NCI-H1048 (cell line): ENCODE measurements at places on chromosomes 16 and 17.

- DNase-seq, result no peak
Measured at GRCh38 chr16:28311913-28312312, 19.6 kb downstream of the SBK1 start.

DNA sequence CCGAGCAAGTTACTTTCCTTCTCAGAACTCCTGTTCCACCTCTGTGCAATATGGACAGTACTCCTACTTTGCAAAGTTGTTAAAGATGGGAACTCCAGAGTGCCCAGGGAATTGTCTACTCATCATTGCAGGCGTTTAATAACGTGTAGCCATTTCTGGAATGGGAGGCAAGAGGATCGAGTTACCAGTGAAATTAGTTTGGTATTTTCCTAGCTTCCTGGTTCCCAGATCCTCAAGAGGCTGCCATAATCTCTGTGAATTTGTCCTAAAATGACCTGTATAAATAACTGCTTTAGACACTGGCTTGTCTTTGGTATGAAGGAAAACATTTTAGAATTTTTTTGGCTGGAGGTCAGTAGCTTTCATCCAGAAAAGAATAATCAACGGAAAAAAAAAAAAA lies 27.7 kb downstream of the WWOX start:
- no peak for DNase-seq

DNA sequence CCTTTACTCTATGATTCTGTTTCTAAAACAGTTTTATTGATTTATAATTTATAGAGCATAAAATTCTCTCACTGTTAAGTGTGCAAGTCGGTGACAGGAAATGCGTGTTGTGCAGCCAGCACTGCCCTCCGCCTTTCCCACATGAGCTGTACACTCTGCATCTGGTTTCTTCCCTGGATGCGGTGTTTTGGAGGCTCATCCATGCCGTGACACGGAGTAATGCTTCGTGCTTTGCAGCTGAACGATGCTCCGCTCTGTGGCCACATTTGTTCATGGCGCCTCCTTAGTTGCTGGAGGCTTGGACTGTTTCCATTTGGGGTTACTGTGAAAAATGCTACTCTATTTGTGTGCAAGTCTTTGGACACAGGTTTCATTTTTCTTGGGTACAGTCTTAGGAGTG lies 7.2 kb upstream of the IGFALS start:
- DNase-seq, result no peak

DNA sequence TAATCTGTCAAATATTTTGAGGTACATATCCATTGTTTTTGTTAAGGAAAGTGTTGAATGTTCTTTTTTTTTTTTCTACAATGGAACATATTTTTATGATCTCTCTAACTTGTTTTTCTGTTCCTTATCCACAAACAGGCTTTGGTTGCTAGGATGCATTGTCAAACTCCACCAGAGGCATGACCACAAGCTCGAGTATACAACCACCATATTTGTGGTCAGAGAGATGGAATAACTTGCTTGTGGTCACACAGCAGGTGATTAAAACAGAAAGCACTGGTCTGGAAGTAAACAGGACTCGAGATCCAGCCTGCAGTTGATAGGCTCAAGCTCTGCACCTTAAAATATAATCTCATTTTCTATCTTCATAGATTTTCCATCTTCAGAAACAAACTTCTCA lies 105.8 kb upstream of the ADAMTS18 start:
- DNase-seq, result no peak

- no peak for DNase-seq
Measured at GRCh38 chr17:28612936-28613872, 781 bp downstream of the RSKR start.

- DNase-seq, result no peak
Measured at GRCh38 chr17:47802341-47803022, 19.1 kb downstream of the OSBPL7 start.

- DNase-seq, result no peak
Measured at GRCh38 chr16:11689031-11689840, 21.0 kb downstream of the SNN start.

DNA sequence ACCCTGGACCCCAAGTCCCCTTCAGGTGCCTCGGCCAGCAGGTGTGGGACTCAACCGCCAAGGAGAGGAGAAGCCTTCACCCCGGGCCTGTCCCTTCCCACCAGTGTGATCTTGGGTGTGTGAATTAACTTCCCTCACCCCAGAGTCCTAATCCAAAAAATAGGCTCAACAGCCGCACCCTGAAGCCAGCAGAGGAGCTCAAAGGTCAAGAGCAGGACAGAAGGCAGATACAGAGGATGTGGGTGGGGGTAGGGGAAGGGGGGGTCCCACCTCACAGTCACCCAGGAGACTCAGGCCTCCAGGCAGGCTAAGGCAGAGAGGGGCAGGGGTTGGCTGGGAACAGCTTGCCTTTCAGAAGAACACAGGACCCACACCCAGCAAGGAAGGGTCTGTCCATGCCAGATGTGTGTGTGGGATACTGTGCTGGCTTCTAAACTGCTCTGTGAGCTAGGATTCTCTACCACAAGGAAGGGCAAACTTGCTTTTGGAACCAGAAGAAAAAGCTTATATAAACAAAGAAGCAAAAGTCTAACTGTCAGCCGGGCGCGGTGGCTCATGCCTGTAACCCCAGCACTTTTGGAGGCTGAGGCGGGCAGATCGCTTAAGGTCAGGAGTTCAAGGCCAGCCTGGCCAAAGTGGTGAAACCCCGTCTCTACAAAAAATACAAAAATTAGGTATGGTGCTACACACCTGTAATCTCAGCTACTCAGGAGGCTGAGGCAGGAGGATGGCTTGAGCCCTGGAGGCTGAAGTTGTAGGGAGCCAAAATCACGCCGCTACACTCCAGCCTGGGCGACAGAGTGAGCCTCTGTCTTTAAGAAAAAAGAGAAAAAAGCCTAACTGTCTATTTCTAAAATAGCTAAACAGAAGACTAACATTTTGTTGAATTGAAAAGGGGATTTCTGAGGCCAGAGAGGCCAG lies 4.6 kb downstream of the PIEZO1 start:
- no peak for DNase-seq

- no peak for DNase-seq
Measured at GRCh38 chr17:39745335-39746144, 7.8 kb downstream of the GRB7 start.

- DNase-seq, result no peak
Measured at GRCh38 chr16:27498916-27499658, 50.6 kb downstream of the GTF3C1 start.

- DNase-seq, result no peak
Measured at GRCh38 chr17:67686241-67686640, 31.5 kb upstream of the NOL11 start.

DNA sequence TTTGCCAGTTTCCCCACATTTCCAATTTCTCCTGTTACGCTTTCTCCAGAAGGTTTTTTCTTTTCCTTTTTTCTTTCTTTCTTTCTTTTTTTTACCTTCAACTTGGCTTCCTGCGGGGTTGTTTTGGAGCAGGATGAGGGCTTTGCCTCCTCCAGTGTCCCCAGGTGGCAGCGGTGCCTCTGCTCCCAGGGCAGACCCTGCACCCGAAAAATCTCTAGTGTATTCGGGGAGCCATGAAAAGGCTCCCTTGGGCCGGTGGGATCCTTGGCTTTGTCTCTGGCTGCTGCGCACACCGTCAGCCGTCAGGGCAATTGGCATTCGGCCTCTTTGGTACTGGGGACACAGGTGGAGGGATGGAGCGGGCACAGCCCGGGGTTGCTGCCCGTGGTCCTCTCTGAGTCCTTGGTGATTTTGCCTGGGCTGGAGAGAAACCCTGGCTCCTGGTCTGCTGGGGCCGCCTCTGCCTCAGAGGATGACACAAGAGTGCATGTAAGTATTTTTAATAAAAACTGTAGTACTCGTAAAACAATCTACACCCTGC lies 846 bp downstream of the ITGB3 start:
- no peak for DNase-seq

GRCh38 chr17:21149621-21150020 lies 22.9 kb downstream of the DHRS7B start:
- no peak for DNase-seq

GRCh38 chr17:7211491-7212273 lies 8.0 kb downstream of the DLG4 start:
- no peak for DNase-seq

GRCh38 chr17:45855691-45856336 lies 11.1 kb downstream of the SPPL2C start:
- no peak for DNase-seq

DNA sequence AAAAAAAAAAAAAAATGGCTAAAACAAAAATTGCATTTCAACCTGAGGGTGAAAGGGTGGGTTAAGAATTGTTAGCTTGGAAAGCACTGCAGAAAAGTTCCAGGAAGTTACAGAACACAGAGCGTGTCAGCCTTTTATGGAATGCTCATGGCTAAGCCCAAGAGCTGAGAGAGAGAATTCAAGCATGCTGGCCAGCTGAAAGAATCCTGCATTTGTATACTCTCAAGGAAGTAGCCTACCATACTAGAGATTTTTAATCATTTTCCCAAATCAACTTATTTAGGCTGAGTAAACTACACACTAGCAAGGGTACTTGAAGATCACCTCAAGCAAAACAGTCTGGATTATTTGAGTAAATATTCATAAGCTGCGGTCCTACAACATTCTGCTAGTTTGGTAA lies 153.9 kb downstream of the KCNJ2 start:
- DNase-seq, result no peak

DNA sequence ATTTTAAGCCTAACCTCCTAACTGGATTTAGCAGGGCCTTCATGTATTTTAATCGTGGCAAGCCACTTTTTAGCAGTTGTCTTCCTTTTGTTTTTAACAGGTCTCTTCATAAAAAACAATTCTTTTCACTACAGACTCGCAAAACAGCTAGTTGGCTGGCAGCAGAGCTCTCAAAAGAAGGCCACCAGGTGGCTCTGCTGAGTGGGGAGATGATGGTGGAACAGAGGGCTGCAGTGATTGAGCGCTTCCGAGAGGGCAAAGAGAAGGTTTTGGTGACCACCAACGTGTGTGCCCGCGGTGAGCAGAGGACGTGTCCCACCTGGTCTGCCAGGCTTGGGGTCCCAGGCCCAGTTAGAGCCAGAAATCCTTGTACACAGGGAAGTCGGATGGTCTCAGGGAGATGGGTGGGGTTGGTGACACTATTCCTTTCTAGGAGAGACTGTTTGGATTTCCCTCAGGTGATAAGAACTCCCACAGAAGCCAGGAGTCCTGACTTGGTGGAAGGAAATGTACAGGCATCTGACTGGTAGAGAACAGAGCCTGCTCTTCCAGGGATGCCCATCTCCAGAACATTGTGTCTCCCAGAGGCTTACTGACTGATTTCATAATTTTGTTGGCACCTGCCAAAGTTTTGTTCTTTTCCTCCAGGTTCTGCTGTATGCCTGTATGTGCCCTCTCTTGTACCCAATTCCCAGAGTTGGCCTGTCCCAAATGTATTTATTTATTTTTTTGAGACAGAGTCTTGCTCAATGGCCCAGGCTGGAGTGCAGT lies 14.9 kb upstream of the DDX19A start:
- no peak for DNase-seq

DNA sequence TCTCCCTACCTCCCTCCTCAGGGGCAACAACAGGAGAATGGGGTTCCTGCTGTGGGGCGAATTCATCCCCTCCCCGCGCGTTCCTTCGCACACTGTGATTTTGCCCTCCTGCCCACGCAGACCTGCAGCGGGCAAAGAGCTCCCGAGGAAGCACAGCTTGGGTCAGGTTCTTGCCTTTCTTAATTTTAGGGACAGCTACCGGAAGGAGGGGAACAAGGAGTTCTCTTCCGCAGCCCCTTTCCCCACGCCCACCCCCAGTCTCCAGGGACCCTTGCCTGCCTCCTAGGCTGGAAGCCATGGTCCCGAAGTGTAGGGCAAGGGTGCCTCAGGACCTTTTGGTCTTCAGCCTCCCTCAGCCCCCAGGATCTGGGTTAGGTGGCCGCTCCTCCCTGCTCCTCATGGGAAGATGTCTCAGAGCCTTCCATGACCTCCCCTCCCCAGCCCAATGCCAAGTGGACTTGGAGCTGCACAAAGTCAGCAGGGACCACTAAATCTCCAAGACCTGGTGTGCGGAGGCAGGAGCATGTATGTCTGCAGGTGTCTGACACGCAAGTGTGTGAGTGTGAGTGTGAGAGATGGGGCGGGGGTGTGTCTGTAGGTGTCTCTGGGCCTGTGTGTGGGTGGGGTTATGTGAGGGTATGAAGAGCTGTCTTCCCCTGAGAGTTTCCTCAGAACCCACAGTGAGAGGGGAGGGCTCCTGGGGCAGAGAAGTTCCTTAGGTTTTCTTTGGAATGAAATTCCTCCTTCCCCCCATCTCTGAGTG lies 5.9 kb upstream of the LASP1NB start:
- no peak for DNase-seq

GRCh38 chr16:85614338-85615013 lies 1.4 kb downstream of the GSE1 start:
- DNase-seq, result no peak

DNA sequence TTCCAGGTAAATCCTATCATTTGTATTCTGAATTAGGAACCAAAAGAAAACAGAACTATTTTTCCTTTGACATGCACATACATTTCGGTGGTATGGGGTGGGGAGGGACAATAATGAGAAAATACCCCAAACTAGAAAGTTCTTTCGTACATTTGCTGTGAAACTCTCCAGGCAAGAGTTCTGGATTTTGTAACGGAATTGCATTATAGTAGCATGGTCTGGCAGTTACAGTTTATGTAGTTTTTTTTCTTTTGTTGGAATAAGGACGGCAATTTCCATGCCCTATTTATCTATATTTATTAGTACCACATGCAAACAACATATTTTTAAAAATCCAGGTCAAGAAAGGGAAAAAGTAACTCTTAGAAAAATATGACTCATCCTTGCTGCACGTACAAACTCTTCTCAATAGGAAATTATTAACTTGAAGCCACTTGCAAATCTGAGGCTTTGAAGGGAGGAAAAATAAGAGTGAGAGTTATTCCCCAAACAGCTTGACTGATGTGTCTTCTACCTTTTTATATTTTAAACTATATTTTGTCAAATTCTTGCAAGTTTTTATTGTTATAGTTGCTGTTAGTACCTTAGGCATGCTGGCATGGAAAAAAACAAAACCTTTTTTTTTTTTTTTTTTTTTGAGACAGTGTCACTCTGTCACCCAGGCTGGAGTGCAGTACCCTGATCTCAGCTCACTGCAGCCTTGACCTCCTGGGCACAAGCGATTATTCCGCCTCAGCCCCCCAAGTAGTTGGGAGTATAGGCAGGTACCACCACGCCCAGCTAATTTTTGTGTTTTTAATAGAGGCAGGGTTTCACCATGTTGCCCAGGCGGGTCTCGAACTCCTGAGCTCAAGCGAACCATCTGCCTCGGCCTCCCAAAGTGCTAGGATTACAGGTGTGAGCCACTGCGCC lies 69.3 kb downstream of the WWP2 start:
- DNase-seq, result no peak

DNA sequence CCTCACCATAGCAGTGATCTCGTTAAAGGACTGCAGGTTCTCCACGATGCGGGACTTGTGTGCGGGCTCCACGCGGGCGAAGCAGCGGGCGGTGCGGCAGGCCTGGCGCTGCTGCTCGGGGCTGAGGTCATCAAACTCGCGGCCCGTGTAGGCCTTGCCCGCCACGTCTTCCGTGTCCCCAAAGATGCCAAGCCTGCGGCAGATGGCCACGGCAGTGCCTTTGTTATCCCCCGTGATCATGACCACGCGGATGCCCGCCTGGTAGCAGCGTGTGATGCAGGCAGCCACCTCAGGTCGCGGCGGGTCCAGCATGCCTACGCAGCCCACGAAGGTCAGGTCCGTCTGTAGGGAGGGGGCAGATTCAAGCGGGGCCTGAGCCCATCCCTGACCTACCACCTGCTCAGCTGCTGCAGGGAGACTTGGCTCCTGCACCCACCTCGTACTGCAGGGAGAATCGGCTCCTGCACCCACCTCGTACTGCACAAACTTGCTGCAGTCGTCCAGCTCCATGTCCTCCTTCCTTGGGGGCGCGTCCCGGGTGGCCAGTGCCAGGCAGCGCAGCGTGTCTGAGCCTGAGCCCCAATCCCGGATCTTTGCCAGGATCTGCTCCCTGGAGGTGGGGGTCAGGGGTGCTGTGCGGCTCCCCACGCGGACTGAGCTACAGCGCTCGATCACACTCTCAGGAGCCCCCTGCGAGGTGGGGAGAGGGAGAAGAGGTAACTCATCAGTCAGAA lies 23.1 kb downstream of the ATP2A3 start:
- DNase-seq, result no peak
